Cortex of kidney (tissue), 1 donor: ENCODE measurements at places on chromosomes 12 and 14.

DNA sequence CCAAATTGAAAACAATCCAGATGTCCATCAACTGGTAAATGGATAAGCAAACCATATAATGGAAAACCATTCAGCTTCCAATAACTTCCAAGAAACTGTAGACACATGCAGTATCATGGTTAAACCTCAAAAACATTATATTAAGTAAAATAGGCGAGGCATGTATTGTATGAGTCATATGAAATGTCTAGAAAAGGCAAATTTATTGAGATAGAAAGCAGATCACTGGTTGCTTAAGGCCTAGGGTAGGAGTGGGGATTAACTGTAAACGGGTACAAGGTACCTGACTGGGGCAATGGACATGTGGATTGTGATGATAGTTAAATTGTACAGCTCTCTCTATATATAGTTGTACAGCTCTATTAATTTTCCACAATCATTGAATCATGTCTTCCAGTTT, 21.3 kb upstream of the PAPLN start:
- DNase-seq = no peak

DNA sequence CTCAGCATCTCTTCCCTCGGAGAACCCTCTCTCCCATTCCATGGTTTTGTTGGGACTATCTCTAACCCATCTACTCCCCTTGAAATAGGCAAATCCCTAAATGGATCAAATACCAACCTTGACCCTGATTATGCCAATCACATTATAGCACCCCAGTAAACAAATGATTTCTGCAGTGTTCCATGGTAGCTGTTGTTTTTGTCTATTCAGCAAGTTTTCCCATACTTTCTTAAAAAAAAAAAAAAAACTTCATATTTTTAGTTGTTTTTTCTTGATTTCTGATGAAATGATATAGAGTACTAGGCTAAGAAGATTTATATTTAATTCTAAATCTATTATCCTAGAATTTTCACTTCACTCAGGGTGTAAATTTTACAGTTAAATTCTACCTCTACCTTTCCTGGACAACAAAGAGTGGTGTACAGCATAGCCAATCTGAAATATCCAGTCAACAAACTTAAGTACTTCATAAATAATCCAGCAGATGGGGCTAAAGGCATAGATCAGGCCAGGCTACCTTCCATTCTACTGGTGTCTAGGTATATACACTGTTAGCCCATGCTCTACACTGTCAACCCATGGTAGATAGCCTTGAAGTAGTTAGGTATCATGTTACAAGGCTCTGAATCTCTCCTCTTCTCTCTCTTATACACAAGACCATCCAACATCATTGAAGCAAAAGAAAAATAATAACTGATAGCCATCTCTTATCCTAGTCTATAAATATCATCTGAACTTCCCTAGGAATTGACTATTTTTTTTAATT, 82.2 kb downstream of the PLEKHG7 start:
- no peak for DNase-seq

DNA sequence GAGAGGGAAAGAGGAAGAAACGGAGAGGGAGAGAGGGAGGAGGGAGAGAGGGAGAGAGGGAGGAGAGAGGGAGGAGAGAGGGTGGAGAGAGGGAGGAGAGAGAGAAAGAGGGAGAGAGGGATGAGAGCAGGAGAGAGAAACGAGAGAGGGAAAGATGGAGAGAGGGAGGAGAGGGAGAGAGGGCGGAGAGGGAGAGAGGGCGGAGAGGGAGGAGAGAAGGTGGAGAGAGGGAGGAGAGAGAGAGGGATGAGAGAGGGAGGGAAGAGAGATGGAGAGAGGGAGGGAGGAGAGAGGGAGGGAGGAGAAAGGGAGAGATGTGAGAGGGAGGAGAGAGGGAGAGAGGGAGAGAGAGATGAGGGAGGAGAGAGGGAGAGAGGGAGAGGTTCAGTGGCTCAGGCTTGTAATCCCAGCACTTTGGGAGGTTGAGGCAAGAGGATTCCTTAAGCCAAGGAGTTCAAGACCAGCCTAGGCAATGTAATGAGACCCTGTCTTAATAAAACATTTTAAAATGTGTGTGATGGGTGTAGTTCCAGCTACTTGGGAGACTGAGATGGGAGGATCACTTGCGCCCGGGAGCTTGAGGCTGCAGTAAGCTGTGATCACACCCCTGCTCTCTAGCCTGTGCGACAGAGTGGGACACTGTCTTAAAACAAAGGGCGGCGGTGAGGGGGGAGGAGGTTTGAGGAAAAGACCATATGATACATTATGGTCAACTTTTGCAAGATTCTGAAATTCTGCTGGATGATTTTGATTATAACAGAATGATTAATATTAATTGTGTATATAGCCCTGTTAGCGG, 21.3 kb upstream of the SNRPF start:
- no peak for DNase-seq

- DNase-seq = no peak
Measured at GRCh38 chr12:119693511-119693910, 25.6 kb downstream of the PRKAB1 start.

- no peak for DNase-seq
Measured at GRCh38 chr14:76870166-76870565, 44.0 kb downstream of the LRRC74A start.

DNA sequence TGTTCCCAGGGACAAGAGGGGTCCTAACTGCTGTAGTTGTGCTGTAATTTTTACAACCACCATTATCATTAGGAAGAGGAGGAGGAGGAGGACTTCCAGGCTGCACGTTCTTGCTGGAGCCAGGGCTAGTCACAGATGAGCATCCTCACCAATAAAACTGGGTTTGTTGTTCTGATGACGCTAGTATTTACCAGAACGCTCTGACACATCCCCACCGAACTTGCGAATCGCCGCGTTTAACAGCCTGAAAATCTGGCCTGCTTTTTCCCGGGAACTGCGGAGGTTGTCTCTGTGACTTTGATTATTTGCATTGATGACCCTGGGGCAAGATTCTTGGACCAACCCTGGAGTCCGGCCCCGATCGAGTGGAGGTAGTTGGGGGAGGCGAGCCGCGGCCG, 10.2 kb downstream of the TBX5 start:
- no peak for DNase-seq

DNA sequence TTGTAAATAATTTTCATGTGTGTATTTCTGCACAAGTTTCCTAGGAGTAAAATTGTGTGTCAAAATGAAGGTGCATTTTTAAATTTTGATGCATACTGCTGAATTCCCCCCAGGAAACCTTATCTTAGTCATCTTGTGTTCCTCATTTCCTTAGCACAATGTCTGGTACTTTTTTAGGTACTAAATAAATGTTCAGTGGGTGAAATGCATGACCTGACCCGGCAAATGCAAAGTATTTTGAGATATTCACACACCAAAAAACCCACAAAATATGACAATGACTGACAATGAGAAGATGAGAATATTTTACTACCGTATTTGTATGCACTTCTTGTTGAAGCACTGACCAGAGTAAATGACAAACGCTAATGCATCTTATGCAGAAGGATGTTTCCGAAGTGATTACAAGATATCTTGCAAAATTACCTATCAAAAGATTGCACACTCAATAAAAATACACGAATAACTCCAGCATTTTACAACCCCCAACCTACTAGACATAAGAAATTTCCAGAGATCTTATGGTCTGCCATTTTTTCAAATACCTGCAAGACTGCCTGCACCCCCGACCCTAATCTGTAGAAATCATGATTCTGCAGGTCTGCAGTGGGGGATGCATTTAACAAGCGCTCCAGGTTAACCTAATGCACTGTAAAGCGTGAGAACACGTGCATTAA, 895 bp upstream of the PRKAB1 start:
- no peak for DNase-seq

DNA sequence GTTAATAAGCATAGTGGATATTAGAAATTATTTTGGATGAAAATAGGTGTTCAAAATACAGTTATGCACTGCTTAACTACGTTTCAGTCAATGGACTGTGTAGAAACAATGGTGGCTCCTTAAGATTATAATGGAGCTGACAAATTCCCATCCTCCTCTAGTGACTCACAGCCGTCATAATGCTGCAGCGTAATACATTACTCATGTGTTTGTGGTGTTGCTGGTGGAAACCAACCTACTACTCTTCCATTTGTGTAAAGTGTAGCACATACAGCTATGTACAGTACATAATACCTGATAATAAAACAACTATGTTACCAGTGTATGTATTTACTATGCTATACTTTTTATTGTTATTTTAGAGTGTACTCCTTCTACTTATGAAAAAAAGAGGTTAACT, 111.2 kb upstream of the TMCC3 start:
- no peak for DNase-seq

- no peak for DNase-seq
Measured at GRCh38 chr12:110906083-110906482, 14.3 kb downstream of the MYL2 start.

DNA sequence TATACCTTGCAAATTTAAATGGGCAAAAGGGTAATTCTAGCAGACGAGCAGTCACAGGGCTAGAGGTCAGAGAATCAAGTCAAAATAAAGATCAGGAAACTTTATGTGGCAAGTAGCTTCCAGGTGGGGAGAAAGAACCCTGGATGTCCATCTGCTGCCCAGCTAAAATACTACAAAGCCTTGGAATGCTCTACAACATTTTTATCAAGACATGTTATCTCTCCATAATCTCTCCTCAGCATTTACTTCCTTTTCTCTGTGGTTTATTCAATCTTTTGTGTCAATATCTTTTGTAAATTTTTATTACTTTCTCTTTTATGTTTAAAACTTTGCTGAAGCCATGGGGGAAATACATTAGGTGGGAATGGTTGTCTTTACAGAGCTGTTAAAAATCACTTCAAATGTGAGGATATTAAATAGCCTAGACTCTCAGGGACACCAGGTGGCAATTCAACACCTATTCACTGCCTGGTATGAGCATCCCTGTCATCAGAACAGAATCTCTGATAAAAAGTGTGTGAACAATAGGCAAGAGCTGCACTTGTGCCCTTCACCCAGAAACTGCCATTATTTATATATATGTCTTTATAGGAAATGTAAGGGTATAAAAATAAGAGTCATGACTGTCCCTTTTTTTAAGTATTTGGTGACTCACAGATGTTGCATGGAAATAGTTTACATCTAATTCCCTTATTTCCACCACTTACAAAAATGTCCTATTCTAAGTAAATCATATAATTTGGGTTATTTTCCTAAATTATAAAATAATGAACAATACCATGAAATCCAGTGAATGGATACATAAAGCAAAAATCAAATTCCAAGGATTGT, 152.9 kb downstream of the EPS8 start:
- no peak for DNase-seq

DNA sequence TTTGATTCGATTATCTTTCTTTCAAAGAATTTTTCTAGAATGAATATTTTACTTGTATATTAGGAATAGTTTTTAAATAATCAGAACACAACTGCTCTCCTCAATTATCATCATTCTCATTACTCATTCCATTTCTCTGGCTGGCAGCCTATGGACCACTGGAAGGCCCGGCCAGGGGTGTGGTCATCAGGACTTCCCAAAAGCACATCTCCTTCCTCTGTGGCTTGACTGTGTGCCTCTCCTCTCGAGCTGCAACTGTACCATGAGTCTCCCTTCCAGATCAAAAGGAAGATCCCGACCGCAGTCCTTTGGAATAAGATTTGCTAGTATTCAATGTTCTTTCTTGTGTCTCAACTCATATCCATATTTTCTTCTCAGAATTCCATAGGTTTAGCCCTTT, 42.7 kb downstream of the DYRK2 start:
- no peak for DNase-seq

- no peak for DNase-seq
Measured at GRCh38 chr14:58513272-58513671, 85.8 kb downstream of the KIAA0586 start.

DNA sequence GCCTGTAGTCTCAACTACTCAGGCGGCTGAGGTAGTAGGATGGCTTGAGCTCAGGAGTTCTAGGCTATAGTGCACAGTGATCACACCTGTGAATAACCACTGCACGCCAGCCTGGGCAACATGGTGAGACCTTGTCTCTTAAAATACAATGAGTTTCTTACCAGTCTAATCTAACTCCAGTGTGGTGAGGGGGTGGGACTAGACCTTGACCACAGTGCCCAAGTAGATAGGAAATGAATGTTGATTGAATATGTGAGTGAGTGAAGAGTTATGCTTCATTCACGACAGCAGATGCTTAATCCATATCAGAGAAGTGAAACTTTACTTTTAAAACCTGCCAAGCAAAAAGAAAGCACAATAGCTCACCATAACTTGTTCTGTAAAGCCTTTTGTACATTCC, 11.2 kb upstream of the AK7 start:
- no peak for DNase-seq

- DNase-seq = no peak
Measured at GRCh38 chr14:87149583-87150354, 843.2 kb downstream of the GALC start.

GRCh38 chr12:123474485-123475245, 16.7 kb downstream of the SNRNP35 start:
- no peak for DNase-seq

GRCh38 chr12:131990066-131990979, 40.6 kb downstream of the EP400 start:
- DNase-seq = no peak

- no peak for DNase-seq
Measured at GRCh38 chr12:121033625-121034349, 5.3 kb downstream of the OASL start.

DNA sequence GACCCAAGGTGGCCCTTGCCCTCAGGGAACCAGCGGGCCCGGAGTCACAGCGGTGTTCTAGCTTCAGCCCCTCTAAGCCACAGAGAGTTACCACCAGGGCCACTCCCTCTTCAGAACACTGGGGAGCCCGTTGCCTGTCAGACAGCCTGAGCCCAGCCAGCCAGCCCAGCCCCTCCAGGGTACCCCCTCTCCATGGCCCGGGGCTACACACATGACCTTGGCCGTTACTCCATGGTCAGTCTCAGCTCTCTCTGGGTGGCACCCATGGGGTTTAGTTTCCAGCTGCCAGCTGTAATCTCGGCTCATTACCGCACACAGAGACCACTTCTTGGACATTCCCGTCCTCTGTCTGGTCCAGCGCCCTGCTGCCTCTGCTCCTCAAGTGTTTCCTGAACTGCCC, 35.0 kb downstream of the PPP2R5C start:
- DNase-seq = no peak

- DNase-seq = no peak
Measured at GRCh38 chr12:103679421-103680170, 92.5 kb downstream of the STAB2 start.

DNA sequence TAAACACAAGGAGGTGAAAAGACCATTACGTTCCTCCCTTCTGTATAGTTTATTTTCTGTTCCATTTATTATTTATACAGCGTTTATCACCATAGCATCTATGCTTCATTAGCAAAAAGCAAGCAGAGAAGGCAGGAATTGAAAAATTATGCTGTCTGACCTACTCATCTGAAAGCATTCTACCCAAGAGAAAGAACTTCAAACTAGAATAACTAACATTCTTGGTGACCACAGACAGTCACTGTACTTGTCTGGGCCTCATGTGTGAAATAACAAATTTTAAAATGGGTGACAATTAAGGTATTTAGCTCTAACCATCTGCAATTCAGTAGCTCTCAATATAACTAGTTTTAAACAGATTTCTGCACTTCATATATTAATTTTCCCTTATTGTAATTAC, 29.3 kb upstream of the PDE3A start:
- no peak for DNase-seq
